ENCODE measurements at places on chromosomes 6 and 20.

DNA sequence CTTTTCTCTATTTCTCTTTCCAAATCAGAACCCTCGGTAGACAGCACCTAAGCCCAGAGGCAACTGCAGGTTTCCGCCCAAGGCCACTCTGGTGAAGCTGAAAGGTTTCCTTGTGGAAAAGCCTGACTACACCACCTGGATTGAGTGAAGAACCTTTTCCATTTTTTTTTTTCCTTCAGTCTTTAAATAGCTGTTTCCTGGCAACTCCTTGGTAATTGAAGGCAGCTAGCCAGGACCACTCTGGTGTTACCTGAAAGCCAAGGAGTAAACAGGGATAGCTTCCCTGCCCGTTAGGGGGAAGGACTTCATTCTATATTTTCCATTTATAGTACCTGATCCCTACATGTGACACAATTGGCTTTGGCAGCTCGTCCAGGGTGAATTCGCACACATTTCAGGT lies 1238.4 kb downstream of the GRIK2 start:
- no peak for DNase-seq

GRCh38 chr6:49606721-49607390 lies 29.8 kb downstream of the RHAG start:
- DNase-seq, result peak; percentile 94

DNA sequence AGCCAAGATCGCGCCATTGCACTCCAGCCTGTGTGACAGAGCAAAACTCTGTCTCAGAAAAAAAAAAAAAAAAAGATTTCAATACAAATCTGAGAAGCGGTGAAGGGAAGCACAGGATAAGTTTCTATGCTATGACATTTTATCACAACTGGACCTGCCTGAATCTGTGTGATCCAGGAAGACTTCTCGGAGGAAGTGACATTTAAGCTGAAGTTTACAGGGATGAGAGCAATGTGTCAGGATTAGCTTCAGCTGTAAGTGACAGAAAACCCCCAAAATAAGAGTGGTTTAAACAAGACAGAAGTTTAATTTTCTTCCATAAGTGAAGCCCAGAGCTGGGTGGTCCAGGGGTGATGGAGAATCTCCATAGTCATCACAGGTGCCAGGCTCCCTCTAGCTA lies 33.4 kb upstream of the MRPS18A start:
- DNase-seq, result no peak

DNA sequence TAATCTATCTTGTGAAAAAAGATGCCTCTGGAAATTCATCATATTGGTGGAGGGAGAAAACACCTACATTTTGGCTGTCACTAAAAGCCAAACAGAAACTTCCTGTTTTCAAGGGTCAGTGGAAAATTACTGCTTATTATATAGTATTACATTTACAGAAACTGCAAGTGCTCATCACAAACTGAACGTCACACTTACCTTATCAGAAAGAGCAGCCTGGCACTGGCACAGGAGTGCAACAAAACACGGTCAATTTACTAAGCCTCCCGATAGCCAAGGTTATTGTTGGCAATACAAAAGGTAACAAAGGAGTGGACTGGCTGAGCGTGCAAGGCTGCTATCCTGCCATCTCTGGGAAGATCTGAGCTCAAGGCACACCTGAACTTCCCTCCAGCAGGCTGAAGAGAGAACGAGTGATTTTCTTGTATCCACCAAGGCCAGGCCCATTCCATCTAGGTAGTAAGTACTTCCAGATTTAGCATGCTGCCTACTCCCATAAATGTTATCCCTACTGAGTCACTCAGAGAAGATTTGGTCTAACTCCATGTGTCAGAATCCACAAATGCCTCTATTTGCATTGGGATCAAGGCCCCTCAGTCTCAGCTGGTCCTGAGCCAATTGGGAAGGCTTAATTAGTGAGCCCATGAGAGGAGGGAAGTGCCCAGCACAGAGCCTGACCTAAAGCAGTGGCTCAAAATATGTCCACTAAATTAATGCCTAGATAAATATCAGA lies 399.8 kb downstream of the BTBD9 start:
- no peak for DNase-seq

GRCh38 chr20:62067547-62068260 lies 2.0 kb upstream of the TAF4 start:
- DNase-seq, result no peak

DNA sequence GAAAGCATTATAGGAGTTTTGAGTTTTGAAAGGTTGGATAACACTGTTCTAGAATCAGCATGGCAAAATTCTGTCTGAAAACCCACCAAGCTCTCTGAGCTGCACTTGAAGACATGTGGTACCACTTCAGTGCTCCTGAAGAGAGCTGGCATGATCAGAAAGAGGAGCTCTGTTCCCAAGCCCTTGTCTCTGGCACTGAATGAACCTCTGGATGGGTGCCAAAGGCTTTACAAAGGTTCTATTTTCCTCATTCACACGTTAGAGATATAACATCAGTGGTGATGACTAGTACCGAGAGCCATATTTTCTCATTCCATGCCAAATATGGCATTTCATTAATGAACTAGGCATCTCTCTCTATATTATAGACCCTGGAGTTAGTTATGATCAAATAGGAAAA lies 301.8 kb upstream of the ID4 start:
- no peak for DNase-seq

DNA sequence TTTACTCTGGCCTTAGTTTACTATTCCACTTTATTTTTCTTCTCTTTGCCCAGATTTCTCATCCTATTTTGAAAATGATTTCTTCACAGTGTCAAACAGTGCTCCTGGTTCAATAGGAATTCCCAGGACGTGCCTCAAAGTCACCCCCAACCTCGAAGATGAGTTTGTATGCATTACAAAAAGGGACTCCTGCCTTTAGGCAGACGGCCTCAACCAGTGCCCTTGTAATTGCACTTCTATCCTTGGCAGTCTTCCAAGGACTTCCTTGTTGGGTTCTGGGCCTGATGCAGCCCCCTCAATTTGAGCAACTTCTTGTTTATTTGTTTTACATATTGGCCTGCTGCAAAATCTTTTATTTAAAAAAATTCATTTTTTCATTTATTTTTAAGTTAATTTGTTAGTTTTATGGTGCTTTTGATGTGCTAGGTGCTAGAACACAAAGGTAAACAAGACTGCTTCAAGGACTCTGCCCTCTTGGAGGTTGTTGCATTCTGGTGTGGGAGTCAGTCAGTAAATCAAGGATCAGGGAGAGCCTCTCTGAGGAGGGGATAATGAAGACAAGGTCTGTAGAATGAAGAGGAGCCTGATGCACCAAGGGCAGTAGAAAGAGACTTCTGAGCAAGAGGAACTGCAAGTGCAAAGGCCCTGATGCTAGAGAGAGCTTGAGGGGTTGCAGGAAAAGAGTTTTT lies 181.5 kb upstream of the LAMP5 start:
- no peak for DNase-seq

DNA sequence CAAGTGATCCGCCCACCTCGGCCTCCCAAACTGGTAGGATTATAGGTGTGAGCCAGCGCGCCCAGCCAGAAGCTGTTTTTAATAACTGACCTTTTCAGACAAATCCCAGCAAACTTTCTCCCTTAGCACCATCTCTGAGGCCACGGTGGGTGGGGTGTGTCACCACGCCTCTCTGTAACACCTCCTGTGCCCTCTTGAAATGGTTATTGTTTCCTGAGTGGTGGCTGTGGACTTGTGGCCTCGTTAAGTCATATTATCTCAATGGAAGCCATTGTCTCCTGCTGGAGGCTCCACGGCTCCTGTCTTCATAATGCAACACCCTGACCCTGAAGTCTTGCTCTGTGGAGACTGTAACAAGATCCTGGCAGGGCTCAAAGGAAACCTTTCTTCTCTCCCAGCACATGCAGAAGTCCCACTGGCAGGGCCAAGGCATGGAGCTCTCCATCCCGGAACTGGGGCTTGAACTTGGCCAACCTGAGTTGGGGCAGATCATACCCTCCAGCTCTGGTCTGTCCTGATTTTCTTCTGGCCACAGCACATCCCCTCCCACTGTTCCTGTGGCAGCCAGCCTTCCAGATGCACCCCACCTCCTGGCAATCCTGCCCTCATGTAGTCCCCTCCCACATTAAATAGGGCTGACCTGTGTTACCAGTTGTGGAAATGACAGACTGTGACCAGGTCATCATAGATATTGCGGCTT lies 81.1 kb downstream of the SNX5 start:
- DNase-seq, result no peak

GRCh38 chr6:55819811-55820210 lies 55.6 kb downstream of the BMP5 start:
- DNase-seq, result no peak

GRCh38 chr6:26045928-26046368 lies 41.3 kb upstream of the HFE start:
- DNase-seq, result no peak

GRCh38 chr6:119915971-119916370 lies 566.4 kb upstream of the MAN1A1 start:
- DNase-seq, result no peak

DNA sequence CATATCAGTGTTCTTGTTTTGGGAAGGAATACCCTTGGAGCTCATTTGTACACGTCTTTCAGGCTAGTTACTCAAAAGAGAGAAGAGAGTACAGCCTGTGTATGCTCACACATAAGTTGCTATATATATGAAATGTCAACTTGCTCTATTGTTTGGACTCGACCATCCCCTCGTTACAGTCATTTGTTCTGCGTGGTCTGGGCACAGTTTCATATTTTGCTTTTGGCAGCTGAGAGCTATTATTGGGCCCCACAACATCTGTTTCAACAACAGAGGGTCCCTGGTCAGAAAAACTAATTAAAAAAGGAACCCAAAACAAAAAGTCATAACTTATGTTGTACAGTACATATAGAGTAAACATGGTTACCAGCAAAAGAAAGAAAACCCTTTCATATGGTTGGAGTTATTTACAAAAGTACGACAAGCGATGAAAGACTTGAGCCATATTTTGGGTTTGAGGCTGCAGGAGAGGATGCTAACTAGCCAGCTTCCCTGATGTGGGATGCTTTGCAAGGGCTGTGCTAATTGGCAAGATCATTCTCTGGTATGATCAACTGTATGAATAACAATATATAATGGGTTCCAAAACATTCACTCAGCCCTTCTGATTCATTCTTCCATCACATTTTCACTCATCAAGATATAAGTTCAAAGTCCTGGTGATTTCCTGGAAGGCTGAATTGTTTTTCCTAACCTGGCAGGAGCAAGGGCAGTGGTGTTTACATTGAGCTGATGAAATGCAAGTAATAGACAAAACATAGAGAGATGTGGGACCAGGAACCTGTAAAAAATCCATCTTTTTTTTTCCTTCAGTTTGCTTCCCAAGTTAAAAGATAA lies 137.9 kb downstream of the RPS12 start:
- peak; percentile 90 for DNase-seq

DNA sequence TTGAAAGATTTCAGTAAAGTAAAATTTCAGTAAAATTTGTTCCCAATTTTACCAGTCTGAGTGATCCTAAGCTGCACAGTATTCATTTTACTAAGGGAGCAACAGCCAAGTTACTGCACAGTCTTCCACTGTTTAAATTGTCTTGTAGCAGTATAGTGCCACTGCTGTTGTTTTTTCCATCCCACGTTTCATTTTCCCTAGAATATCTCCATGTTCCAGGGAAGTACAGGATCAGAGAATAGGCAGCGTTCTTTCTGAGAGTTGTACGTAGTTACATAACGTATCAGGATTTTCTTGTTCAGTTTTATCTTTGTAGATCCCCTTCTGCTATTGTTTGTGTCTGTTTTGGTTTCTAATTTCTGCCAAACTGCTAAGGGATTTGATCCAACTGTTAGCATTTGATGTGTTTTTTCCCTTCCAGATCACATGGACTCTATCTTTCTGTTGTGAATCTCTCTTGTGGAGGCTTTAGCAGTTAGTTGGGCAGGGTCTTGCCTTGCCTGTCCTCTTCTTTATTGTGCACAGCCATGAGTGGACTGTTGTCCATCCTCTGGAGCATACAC lies 38.4 kb downstream of the BCKDHB start:
- DNase-seq, result peak; percentile 79

DNA sequence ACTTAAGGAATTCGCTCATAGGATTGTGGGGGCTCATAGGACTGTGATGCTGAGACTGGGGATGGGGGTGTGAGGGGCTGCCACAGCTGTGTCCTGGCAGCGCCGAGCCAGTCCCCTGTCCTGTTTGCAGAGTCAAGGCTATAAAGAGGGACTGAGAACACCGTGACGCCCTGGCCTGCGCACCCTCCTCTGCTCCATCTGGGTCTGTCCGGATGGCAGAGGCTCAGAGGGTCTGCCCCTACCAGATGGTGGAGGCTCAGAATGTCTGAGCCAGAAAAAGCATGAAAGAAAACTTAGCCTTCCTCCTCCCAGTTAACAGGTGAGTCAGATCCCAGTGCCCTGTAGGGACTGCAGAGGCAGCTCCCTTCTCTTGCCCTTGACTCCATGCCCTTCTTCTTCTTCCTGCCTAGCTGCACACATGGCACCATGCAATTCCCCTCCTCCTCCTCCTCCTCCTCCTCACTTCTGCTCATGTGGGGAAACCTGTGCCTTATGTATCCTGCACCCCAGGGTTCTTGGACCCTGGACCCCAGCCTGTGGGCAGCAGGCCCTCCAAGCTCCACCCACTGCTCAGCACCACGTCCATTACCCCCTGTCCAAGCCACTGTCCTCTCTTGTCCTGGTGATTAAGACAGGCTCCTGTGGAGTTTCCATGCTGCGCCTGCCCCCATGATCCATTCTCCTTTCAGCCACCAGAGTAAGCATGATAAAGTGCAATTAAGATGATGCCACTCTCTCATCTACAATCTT lies 410.0 kb upstream of the SULF2 start:
- no peak for DNase-seq
